ENCODE measurements at places on chromosomes 7 and 10.

GRCh38 chr10:16967866-16968415, 150.7 kb upstream of the RSU1 start:
- DNase-seq: no peak

- no peak for DNase-seq
Measured at GRCh38 chr10:14425034-14425433, 94.3 kb upstream of the FRMD4A start.

DNA sequence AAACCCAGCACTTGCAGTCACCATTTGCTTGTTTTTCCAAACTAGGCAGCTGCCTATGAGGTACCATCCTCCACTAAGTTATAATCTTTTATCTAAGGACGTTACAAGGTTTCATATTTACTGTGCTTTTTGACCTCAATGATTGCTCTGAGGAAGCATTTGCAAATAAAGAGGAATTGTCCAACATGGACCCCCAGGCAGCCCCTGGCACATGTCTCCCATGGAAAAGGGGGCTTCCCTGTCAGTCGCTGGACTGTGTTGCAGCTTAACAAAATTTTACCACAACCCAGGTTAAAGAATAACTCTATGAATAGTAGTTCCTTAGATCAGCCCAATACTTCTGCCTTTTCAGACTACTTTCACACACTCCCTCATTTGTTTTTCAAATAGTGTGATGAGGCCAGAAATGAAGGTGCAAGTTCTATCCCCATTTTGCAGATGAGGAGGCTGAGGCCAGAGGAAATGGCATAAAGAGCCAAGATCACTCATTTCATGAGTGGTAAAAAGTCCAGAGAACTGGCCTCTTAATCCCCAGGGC, 52.8 kb upstream of the ZPBP start:
- no peak for DNase-seq

GRCh38 chr7:96359876-96360275, 38.0 kb upstream of the SLC25A13 start:
- no peak for DNase-seq
